ENCODE measurements at places on chromosomes 11 and 22.

DNA sequence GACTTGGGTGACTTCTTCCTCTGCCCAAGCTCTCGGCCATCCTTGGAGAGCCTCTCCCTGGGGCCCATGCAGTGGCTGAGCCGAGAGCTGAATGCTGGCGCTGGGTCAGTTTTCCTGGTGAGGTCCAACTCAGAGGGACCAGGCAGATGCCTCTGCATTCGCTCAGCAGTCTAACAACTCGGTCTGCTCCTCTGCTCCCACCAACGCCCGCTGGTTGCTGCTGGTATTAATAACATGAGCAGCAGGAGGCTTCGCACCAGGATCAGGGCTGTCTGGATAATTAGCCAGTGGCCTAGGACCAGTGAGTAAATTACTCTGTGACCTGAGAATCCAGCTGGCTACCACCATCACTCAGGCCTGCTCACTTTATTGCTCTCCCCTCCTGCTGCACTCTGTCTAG, 77.7 kb upstream of the FAM181B start:
- no peak for DNase-seq
- no peak overlapping the region for H3K27ac ChIP-seq
- H3K36me3 ChIP-seq: no peaks in the 10 kb centered on the region

DNA sequence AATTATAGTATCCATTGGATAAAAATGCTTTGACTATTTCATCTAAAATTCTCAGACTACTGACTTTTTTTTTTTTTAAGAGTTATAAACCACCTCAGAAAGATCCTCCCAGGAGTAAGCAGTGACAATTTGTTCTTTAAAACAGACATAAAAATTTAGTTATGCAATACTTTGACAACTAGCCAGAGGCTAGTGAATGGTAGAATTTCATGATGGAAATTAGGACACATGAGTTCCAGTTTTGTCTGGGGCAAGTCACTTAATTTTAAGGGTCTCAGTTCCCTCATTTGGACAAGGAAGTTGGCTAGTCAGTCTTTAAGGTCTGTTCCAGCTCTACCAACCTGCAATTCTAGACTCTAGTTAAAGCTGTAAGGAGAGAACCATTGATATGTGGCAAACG, 2.9 kb downstream of the IL18 start:
- H3K36me3 ChIP-seq: no peaks in the 10 kb centered on the region
- DNase-seq: no peak
- peaks cover 6% of the 10 kb centered on the region for H3K4me1 ChIP-seq
- H3K4me3 ChIP-seq: no peak overlapping the region
- H3K27me3 ChIP-seq: no peaks in the 10 kb centered on the region

DNA sequence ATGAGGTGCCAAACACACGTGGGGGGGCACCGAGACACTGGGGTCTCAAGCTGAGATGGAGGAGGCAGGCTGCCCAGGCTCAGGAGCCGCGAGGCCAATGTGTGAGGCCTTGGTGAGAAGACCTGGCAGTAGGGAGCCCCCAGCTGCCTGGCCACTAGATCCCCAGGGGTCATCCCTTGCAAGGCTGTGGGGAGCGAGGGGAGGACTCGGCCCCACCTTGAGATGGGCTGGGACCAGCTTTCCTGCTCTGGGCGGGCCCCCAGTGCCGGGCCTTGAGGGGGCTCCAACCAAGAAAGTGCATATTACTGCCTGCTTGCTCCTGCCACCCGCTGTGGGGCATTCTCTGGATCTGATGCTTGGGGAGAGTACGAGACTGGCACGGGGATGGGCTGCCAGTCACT, 107.0 kb downstream of the CTTN start:
- H3K4me3 ChIP-seq: no peak overlapping the region
- no peaks in the 10 kb centered on the region for H3K36me3 ChIP-seq
- DNase-seq: no peak
- H3K4me1 ChIP-seq: no peaks in the 10 kb centered on the region
- peaks cover 88% of the 10 kb centered on the region for H3K27me3 ChIP-seq

GRCh38 chr22:46362203-46362933, 26.9 kb downstream of the TRMU start:
- H3K27ac ChIP-seq: no peak overlapping the region
- H3K4me1 ChIP-seq: no peaks in the 10 kb centered on the region
- no peaks in the 10 kb centered on the region for H3K36me3 ChIP-seq

- no peaks in the 10 kb centered on the region for H3K36me3 ChIP-seq
- H3K27ac ChIP-seq: no peak overlapping the region
- no peak overlapping the region for H3K4me3 ChIP-seq
- no peaks in the 10 kb centered on the region for H3K27me3 ChIP-seq
- peaks cover 50% of the 10 kb centered on the region for H3K4me1 ChIP-seq
- DNase-seq: no peak
These were observed 26.0 kb upstream of the TCF20 start for GRCh38 chr22:42296381-42296853.

- no peaks in the 10 kb centered on the region for H3K4me1 ChIP-seq
- no peak overlapping the region for H3K27ac ChIP-seq
- peak; percentile 19 for DNase-seq
- peaks cover 25% of the 10 kb centered on the region for H3K36me3 ChIP-seq
- H3K4me3 ChIP-seq: no peak overlapping the region
- no peaks in the 10 kb centered on the region for H3K27me3 ChIP-seq
These were observed 14.8 kb downstream of the ALG12 start for GRCh38 chr22:49903322-49904039.

DNA sequence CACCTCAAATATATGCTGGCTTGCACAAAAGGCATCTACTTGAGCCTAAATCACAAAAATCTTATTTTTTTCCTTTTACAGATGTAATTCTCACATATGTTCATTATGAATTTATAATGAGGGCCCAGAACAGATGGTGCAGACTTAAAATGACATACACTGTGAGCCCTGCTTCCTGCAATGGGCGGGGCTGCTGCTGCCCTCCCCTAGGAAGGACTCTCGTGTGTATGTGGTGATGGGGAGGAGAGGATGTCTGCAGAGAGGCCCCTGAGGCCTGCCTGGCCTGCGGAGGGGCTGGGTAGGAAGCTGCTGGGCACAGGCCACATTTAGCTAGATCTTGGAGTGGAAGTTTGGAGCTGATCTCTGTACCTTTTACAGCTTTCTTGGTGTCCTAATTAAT, 233.4 kb upstream of the KIRREL3 start:
- H3K4me1 ChIP-seq: no peaks in the 10 kb centered on the region
- H3K27ac ChIP-seq: no peak overlapping the region
- no peaks in the 10 kb centered on the region for H3K27me3 ChIP-seq
- H3K4me3 ChIP-seq: no peak overlapping the region
- no peaks in the 10 kb centered on the region for H3K36me3 ChIP-seq
- no peak for DNase-seq

DNA sequence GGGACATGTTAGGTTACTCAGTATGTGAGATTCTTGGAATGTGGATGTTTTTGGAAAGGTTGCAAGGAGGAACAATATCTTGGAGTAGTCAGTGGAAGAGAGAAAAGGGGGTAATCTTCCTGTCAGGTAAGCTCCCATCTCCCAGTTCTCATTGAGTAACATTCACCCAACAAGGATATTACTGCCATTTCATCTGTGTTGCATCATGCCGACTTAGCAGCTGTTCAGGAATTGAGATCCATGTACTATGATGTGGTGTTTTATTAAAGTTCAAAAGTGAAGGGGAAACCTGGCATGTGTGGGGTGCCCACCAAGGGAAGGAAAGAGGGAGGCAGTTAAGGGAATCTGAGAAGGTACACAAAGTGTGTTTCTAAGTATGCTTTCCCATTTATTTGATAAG, 58.4 kb upstream of the RASSF10 start:
- H3K36me3 ChIP-seq: peaks cover 22% of the 10 kb centered on the region
- DNase-seq: no peak
- H3K4me1 ChIP-seq: no peaks in the 10 kb centered on the region
- no peak overlapping the region for H3K4me3 ChIP-seq
- no peaks in the 10 kb centered on the region for H3K27me3 ChIP-seq
